Inflammatory macrophage treated with lipopolysaccharide for 1 hour (primary cell): ENCODE measurements at places on chromosomes 13 and 19.

GRCh38 chr13:24216176-24216575, 55.7 kb downstream of the SPATA13 start:
- DNase-seq = no peak

DNA sequence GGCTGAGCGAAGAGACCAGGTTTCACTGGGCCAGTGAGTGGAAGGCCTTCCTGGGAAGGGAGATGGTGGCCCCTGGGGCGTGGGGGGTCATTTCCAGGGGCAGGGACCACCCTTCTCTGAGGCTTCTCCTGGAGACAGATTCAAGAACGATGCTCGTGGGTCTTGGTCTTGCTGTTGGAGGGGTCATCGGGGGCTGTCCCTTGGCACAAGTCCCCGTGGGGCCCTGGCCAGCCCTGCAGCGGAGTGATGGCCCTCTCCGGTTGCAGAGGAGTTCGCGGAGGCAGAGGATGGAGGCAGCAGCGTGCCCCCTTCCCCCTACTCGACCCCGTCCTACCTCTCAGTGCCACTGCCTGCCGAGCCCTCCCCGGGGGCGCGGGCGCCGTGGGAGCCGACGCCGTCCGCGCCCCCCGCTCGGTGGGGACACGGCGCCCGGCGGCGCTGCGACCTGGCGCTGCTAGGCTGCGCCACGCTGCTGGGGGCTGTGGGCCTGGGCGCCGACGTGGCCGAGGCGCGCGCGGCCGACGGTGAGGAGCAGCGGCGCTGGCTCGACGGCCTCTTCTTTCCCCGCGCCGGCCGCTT, 4.8 kb downstream of the TTC9B start:
- no peak for DNase-seq

DNA sequence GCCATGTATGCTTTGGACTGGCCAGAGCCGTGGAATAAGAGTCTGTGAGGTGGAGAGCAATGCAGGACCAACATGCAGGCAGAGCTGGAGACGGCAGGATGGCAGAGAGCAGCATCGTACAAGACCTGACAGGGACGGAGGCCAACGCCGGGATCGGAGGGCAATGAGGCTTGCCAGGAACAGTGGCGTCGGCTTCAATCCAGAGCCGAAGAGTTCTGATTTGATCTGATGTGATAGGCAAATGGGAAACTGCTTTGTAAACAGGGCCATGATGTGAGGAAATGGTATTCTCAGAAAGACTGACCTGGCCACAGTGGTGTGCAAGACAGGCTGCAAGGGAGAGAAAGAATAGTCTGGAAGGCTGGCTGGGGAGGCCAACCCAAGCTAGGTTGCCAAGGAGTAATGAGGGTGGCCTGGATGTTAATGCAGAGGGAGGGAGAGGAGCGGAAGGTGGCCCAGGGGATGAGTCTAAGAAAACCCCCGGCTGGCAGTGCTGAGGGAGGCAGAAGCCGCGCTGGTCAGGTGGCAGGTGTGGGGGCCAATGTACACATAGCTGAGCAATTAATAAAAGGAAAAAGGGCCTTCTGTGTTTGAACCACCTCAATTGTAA, 26.7 kb downstream of the RCBTB2 start:
- no peak for DNase-seq

DNA sequence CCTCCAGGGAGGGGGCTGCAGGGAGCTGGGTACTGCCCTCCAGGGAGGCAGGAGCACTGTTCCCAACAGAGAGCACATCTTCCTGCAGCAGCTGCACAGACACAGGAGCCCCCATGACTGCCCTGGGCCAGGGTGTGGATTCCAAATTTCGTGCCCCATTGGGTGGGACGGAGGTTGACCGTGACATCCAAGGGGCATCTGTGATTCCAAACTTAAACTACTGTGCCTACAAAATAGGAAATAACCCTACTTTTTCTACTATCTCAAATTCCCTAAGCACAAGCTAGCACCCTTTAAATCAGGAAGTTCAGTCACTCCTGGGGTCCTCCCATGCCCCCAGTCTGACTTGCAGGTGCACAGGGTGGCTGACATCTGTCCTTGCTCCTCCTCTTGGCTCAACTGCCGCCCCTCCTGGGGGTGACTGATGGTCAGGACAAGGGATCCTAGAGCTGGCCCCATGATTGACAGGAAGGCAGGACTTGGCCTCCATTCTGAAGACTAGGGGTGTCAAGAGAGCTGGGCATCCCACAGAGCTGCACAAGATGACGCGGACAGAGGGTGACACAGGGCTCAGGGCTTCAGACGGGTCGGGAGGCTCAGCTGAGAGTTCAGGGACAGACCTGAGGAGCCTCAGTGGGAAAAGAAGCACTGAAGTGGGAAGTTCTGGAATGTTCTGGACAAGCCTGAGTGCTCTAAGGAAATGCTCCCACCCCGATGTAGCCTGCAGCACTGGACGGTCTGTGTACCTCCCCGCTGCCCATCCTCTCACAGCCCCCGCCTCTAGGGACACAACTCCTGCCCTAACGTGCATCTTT, 7.8 kb upstream of the CEACAM5 start:
- DNase-seq = no peak

GRCh38 chr13:42221121-42221765, 50.7 kb upstream of the AKAP11 start:
- DNase-seq = no peak

DNA sequence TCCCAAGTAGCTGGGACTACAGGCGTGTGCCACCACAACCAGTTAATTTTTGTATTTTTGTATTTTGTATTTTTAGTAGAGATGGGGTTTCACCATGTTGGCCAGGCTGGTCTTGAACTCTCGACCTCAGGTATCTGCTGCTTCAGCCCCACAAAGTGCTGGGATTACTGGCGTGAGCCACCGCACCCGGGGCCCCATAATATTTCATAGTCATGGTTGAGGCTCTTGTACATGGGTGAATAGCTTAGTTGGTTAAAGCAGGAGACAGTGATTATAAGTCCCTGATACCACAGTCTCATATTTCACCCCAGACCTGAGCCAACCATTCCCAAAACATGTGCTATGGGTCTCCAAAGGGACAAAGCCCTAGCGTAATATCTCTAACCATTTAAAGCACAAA, 26.1 kb downstream of the MBNL2 start:
- DNase-seq = no peak

DNA sequence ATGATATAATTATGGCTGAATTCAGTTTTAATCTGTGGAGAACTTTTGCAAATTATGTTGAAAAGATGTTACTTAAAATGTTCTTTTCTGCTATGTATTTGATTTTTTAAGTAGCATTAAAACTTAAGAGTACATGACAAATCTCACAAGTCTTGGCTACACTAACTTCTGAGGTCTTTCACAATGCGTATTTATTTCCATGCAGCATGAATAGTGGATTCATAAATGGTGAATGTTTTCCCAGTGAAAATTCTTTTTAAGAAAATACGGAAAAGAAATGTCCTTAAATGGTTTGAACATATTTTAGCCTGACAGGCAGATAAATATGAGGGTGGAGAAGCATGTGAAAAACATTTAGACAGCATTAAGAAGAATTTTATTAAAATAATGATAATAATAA, 30.2 kb downstream of the GARRE1 start:
- no peak for DNase-seq

GRCh38 chr19:8245869-8246835, 37.0 kb downstream of the CERS4 start:
- DNase-seq = no peak

- DNase-seq = no peak
These were observed 1.0 kb upstream of the TM6SF2 start for GRCh38 chr19:19274146-19274545.

DNA sequence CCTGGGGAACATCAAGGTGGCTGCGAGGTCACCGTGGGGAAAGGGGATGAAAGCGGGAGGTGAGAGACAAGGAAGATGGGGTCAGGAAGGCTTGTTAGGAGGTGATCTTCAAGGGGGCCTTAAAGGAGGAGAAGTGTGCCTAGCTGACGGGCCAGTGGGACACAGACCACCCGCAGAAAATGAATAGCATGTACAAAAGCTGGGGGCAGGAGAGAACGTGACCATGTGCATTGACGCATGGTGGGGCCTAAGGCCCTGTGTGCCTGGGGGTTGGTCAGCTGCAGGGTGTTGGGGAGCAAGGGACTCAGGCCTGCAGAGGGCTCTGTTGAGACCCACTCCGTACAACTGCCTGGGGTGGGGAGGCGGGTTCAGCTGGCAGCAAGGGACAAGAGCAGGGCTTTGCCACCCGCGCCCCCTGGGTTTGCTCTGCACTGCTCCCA, 5.9 kb downstream of the RAB8A start:
- DNase-seq = no peak

GRCh38 chr13:94157705-94158218, 321.7 kb downstream of the DCT start:
- DNase-seq = no peak

DNA sequence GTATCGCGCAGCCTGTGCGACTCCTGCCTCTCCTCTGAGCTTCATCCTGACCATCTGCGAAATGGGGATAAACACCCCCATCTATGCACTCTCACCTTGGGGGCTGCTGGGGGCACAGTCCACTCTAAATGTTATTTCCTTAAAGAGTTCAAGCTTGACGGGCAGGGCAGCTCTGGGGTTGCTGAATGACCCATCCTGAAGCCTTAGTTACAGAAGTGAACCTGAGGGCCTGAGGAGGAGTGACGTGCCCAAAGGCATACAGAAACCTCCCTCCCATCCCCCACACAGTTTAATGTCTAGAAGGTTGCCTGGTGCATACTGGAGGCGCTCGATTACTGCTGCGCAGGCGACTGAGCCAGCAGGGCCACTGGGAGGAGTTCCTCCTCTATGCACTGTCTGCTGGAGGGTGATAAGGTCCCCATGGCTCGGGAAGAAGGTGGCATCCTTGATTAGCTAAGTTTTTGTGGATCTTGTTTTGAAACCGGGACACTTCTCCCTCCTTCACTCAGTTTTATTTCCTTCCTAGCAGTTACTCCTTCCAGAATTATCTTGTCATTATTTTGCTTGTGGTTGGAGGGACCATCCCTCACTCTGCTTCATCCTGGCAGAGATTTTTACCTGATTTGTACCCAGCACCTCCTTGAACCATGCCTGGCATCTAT, 572 bp upstream of the FKBP8 start:
- peak; percentile 74 for DNase-seq

GRCh38 chr19:51027126-51027806, 850 bp upstream of the KLK11 start:
- no peak for DNase-seq

DNA sequence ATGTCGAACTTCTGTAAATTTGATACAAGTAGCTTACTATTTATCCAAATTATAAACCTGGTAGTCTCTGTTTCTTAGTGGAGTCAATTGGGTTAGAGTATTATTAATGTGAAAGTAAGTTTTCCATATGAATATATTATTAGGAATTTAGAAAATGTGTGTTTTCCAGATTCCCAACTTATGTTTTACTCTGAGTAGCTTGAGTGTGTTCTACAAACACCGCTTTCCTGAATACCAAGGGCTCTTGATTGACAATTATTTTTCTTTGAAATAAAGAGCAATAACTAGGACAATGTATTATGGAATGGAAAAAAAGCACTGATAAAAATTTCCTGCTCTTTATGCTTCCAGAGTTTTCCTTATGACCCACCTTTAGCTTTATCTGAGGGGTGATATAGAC, 233.6 kb downstream of the POSTN start:
- no peak for DNase-seq

DNA sequence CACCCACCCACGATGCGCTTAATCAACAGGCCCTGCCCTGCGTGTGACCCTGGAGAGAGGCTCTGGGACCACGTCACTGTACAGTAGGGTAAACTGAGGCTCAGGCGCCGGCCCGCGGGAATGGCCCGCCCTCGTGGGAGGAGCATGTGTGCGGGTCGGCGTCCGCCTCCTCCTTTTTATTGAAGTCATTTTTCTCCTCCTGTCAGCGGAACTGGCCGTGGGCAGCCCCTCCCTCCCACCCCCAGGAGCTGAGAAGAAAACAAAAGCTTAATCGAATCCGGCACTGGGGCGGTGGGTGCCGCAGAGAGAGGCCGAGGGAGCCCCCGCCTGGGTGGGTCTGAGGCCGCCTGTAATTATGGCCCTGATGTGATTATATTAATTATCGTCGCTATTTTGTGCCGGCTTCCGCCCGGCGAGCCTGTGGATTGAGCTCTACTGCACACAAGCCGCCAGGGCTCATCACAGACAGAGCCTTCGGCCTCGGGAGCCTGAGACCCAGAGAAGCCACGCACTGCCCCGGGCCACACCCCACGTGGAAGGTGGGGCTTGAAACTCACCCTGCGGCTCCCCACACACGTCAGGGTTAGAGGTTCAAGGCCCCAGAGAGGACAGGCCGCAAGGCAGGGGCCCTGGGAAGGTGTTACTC, 7.0 kb downstream of the C2CD4C start:
- no peak for DNase-seq

DNA sequence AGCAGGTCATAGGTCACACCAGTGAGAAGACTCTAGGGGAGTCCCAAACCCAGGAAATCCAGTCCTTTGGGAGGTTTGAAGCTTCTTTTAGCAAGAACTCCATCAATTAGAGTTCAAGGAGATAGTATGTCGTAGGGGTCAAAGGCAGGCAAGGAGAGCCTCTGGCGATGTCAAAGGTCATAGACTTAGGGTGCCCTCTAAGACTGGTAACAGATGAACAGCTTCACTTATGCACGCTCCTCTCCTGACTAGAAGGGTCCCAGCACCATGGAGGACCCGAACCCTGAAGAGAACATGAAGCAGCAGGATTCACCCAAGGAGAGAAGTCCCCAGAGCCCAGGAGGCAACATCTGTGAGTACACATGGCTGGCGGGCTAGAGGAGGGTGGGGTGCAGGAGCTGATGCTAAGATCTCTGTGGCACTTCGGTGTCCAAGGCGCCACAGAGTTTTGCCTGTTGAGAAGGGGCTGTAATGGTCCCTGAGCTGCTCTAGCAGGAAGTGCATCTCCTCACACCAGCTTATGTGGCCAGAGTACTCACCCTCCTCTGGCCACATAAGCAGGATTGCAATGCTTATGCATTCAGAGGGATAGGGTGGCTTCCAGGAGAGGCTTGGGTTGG, 557 bp downstream of the ZNF576 start:
- DNase-seq = no peak

DNA sequence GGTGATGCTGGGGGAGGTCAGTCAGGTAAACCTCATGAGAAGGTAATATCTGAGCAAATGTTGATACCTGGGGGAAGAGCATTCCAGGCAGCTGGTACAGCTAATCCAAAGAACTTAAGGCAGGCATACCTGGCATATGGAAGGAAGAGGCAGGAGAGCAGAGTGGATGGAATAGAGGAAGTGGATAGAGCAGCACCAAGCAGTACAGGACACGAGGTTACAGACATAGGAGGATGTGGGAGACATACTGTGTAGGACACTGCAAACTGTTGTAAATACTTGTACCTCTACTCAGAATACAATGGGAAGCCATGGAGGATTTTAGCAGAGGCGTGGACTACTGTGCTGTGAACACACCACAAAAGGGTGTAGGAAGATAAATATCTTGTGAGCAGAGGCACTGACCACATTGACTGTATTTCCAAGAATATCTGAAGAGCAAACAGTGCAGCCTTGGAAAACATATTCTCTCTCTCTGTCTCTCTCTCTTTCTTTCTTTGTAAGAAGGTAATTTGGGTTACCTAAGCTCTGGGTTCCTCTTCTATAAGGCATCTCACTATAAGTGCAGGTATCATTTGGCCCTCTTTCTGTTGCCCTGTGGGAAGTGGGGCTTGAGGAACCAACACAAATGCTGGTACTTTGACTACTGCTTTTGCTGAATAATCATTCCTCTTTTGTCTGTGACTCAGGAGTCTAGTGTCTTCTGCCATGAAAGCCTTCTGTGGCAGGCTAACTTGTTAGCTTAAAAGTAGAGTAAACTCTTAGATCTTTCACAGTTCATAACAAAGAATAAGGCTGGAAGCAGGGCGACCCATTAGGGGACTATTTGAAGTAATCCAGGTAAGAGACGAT, 238.0 kb downstream of the VWA8 start:
- DNase-seq = no peak
